ENCODE measurements at places on chromosomes 12 and 14.

- DNase-seq, result no peak
Measured at GRCh38 chr12:28870839-28871440, 278.1 kb upstream of the FAR2 start.

GRCh38 chr14:103544388-103545218 is 15.6 kb downstream of the TRMT61A start:
- DNase-seq, result no peak

DNA sequence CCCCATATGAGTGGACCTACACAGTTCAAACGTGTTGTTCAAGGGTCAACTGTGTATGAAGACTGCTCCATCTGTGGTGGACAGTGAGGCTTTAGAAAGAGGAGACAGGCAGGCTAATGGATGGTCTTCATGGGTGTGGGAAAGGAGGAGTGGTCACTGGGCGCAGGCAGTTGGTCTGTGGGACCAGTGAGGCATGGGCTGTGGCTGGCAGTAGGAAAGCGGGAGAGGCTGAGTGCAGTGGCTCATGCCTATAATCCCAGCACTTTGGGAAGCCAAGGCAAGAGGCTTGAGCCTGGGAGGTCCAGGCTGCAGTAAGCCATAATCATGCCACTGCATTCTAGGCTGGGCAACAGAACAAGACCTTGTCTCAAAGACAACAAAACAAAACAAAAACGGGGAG is 2.0 kb upstream of the NR4A1 start:
- no peak for DNase-seq

DNA sequence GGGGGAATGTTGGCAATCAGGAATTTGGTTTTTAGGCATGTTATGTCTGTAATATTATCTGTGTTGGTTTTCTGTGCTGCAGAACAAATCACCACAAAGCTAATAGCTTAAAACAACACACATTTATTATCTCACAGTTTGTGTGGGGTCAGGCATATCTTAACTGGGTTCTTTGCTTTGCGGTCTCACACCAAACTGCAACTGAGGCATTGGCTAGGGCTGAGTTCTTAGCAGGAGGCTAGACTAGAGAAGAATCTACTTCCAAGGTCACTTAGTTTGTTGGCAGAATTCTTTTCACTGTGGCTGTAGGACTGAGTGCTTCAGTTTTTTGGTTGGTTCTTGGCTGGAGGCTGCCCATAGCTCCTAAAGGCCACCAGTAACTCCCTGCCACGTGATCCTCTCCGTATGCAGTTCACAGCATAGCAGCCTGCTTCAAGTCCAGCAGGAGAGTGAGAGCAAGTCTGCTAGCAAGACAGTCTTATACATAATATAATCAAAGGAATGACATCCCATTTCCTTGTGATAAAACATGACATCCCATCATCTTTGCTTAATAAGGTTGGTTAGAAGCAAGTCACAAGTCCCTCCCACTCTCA is 21.6 kb downstream of the ATF1 start:
- DNase-seq, result no peak

- no peak for DNase-seq
Measured at GRCh38 chr12:109252799-109253198, 56.3 kb downstream of the FOXN4 start.

DNA sequence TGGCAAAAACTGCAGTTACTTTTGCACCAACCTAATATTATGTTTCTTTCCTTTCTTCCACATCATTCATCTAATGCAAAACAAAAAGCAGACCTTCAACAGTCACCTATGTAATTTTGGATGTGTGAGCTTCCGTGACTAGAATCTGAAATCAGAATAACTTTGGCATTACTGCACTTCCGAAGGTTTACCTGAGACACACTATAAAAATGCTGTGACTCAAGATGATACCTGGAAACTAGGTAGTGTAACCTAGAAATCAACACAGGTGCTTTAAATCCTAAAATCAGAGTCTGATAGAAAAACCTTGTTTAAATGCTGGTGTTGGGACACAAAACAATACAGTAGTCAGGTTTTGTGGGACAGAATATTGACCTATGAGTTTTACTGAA is 2.2 kb downstream of the BTBD7 start:
- DNase-seq, result no peak

DNA sequence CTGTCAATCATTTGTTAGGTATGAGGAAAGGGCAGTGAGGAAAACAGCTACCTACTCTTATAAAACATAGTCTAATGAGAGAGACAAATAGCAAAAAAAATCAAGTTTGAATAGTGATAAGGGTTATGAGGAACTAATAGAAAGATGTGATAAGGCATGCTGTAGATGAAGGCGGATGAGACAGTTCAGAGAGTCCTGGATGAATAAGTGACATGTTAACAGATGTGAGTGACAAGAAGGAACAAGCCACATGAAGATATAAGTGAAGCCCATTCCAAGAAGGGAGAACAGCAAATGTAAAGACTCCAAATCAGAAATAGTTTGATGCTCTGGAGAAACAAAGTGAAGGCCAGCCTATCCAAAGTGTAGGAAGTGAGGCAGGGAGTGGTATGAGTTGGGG is 154.1 kb upstream of the SYT10 start:
- DNase-seq, result no peak

DNA sequence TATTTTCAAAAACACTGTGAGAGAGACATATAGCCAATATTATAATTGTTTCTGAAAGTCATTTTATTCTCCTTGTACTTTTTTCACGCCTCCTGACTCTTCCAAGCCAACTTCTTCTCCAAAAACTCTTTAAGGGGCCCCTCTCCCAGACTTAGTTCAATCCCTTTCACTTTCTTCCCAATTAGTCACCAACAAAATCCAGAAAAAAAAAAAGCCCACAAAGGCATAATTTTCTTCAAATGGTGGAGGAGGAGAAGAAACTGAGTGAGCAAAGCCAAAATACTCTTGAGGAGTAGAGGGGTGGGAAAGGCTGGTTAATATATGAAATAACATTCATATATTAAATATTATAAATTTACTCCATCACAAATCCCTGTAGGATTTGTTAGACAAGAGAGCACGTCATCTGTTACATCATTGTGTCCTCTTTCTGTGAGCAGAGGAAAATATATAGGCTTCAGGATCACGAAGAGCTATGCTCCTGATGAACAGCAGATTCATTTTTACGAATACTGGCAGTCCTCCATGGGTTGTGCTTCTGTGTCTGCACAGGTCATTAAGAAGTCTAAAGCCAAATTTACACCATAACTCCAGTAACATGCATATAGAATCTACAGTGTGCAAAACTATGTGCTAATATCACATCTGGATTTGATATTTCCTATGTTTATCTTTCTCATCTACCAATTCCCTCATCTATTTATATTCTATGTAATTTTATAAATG is 25.9 kb upstream of the NID2 start:
- no peak for DNase-seq

DNA sequence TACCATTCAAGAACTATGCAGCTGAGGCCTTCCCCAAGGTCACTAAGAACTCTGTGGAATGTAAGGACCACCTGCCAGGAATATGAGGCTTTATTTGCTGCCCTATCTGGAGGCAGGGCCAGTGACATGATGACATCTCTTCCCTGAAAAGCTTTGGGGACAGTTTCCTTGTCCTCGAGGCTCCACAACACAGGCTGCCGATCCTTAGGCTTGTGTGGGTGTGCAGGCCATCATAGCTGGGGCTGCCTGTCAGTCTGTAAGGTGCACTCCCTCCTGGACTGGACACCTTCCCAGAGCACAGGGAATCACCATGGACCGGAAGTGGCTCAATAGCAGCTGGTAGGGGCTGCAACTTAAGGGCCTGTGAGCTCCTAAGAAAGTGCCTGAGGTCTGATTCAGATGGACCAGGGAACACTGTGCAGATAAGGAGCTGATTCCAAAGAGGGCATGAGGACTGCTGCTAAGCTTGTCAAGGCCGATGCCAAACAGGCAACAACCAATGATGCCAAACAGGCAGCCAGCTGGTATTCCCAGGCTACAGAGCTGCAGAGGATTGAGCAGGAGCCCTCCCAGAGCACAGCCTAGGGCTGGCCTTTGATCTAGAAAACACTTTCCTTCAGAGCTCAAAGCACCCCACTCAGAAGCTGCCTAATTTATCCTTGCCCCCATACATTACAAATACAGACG is 84.3 kb downstream of the CRACR2A start:
- no peak for DNase-seq

DNA sequence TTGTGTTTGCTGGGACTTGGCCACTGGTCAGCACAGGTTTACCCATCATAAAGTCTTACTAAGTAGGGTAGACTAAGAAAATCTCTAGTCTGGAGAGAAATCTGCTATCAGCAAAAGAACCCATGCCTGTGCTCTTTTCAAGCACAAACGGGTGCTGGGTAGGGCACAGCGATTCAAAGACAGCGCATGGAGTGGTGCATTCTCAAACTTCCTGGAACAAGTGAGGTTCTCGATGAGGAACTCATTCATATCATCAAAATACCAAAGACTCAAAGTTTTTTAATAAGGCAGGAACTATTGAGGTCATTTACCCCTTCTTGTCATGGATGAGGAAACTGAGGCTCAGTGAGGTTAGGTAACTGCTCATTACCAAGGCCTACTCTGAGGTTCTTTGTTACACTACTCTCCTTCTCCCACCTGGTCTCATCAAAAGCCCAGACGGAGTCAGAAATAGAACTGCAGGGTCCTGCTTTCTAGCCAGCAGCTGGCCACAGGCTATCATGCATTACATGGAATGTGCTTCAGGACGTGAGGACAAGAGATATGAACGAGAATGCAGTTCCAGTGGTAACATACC is 390.3 kb downstream of the ZFP36L1 start:
- no peak for DNase-seq

- DNase-seq, result no peak
Measured at GRCh38 chr14:79834868-79835267, 376.4 kb downstream of the DIO2 start.

- DNase-seq, result no peak
Measured at GRCh38 chr14:21558703-21559170, 21.1 kb downstream of the OR10G3 start.

GRCh38 chr12:122749569-122750332 is 2.9 kb upstream of the DENR start:
- no peak for DNase-seq

DNA sequence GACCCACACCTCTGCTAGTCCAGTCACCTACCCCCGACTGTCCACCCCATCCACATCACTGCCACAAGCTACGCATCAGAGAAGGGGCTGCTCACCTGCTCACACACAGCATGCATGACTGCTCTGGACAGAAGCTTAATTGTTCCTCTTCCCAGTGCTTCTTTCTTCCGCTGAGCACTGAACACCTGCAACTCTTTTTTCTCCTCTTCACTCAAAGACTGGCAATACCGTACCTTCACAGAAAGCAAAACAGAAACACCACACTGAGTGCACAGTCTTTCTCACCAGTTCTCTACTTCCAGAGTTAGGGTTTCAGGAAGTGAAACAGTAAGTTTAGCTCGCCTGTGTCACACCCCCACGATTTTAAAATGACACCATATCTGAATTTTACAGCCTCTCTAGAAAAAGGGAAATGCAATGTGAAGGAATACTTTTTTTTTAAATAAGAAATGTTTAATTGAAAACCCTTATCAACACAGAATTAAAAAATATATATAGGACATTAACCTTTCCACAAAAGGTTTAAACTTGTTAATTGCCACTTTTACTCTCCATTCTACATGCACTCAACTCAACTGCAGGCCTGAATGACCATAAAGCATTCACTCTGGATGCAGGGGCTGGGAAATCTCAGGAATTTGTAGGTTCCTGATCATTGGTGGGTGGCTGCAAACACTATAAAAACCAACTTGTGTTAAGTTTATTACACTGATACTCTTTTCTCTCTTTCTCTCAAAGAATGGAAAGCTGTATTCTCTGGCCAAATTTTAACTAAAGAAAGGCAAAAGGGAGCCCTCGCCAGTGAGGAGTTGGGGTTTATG is 120.0 kb downstream of the PRICKLE1 start:
- peak; percentile 46 for DNase-seq

GRCh38 chr12:88625356-88625755 is 45.1 kb upstream of the KITLG start:
- no peak for DNase-seq

DNA sequence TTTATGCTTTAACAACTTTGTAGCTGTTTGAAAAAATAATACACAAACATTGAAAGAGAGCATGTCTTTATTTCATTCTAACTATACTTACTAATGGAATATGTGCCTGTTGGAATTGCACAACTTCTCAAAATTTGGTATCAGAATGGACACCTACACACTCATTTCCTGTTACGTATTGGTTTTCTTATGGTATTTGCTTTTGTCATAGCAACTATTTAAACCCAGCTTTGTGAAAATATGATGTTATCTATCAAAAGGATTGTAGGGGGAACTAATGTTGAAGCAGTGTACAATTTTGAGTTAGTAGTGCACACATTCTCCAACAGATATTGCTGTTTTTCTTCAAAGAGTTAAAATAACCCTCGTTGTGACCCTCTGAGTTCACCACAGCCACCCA is 52.6 kb downstream of the RBMS2 start:
- no peak for DNase-seq

DNA sequence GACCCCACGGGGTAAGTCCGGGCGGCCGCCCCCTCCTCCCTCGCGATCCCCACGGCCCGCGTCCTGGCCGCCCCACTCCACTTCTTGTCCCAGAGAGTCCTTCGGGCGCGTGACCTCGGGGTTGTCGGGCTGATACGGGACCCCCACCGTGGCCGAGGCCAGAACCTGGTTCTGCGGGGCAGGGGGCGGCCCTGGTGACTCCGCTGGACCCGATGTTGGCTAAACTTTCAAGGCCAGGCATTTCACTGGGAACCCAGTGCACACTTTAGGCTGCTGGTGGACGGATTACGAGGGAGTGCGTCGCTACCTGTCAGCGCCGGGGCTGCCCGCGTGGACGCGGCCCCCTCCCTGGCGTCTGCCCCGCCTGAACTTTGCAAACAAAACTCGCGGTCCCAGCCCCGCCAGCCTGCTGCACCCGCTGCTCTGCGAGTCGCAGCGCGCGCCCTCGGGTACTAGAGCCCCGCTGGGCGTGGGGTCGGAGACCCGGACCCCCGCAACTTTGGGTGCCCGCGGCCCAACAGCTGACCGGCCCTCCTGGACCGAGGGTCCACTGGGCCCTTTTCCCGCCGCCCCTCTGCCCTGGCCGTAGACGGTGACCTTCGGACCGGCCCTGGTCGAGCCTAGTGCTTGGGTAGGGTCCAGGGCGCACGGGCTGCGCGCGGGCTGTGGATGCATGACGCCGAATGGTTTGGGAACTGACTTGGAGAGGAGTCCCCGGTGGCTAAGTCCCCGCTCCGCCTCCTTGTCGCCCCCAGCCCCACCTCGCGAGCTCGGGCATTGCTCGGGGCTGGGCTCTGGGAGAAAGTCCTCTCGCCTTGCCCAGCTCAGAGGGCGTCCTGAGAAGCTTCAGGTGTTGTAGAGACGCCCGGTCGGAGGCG is 624 bp downstream of the RIN3 start:
- DNase-seq, result peak; percentile 23

DNA sequence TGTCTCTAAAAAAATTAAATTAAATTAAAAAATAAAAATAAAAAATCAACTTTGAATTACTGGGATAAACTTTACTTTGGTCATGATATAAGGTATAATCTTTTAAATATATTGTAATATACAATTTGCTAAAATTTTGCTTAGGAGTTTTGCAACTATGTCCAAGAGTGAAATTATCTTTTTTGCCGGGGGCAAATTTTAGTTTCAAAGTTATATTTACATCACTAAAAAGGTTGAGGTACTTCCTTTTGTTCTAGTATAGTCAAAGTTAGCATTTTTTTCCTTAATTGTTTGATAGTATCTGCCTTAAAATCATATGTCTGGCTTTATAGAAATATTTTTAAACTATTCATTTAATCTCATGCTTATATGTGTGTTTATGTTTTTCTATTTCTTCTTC is 17.6 kb upstream of the OR10AD1 start:
- no peak for DNase-seq

- no peak for DNase-seq
Measured at GRCh38 chr14:49774106-49774505, 6.2 kb downstream of the KLHDC2 start.

GRCh38 chr14:20603813-20604690 is 12.9 kb upstream of the RNASE12 start:
- no peak for DNase-seq

GRCh38 chr14:59333668-59334067 is 131.5 kb downstream of the GPR135 start:
- DNase-seq, result no peak

Data from CD4-positive, alpha-beta T cell treated with Interleukin-1 beta for 1 hour (primary cell).